PC-3 (cell line): ENCODE measurements at places on chromosomes 3 and 15.
A peak's percentile ranks its signal among the peaks of the same experiment; 100 is the strongest.

- no peak for DNase-seq
Measured at GRCh38 chr3:39805650-39806049, 3.8 kb upstream of the MYRIP start.

- DNase-seq, result no peak
Measured at GRCh38 chr15:23912191-23912590, 225.1 kb upstream of the NDN start.

GRCh38 chr15:39426552-39427532 lies 154.0 kb upstream of the THBS1 start:
- DNase-seq, result no peak

- peak; percentile 92 for DNase-seq
Measured at GRCh38 chr3:14452740-14453710, 50.6 kb downstream of the SLC6A6 start.

GRCh38 chr3:124442463-124442862 lies 287.8 kb upstream of the UMPS start:
- peak; percentile 21 for DNase-seq

- no peak for DNase-seq
Measured at GRCh38 chr15:48501208-48501607, 144.3 kb downstream of the FBN1 start.

DNA sequence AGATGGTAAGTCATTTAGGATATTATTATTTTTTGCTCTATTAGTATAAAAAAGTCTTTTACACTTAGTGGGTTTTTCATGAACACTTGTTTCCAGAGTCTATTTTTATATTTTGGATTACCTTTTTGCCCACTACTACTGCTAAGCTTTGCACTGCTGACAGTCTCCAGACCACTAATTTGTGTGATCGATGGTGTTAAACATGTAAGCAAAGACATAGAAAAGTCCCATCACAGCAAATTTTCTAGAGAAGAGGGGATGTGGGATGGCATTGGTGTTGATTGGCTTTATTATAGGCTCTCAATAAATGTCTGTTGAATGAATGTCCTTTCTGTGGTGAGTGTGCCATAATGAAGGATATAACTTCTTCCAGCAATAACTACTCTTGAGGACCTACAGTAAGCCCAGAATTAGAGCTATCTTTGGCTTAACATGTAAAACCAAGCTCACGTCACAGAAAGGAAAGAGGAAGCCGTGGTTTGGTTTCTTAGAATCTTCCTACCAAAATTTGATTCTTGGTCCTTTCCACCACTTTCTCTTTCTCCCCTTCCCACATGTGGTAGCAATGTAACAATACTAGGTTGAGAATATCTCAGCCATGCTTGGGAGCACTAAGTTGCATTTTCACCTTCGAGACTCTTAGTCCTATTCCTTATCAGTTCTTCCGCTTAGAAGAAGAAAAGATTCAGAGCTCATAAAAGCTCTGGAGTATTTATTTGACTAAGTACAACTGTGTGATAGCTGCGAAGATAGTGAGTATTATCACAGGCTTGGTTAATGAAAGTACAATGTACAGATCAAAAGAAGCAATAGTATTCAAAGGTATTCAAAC lies 90.6 kb upstream of the UMPS start:
- DNase-seq, result no peak

GRCh38 chr3:62131620-62132019 lies 241.7 kb downstream of the FEZF2 start:
- DNase-seq, result no peak

- no peak for DNase-seq
Measured at GRCh38 chr3:137471558-137472204, 292.4 kb upstream of the SOX14 start.

DNA sequence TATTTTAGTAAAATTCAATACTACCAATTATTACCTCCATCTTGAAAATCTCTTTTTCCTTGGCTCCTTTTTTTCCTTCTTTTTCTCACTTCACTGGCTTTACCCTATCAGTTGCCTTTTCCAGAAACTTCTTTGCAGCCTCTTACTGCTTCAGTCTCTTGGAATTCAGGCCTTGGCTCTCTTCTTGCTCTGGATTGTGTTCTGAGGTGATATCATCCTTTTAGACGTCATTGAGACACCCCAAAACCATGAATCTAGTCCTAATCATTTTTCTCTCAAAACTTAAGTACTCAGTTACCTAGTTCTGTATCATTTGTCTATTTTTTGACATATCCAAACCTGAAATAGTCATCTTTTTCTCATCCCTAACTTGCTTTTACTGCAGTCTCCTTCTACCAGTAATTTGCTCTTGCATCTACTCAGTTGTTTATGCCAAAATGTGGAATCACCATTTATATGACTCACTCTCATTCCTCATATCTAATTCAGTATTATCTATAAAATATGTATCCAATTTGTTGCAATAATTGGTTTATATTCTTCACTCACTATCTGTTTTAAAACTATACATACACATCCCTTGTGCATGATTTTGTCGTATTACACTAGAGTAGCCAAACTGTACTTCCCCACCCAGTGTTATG lies 703.2 kb upstream of the CCDC54 start:
- DNase-seq, result no peak

DNA sequence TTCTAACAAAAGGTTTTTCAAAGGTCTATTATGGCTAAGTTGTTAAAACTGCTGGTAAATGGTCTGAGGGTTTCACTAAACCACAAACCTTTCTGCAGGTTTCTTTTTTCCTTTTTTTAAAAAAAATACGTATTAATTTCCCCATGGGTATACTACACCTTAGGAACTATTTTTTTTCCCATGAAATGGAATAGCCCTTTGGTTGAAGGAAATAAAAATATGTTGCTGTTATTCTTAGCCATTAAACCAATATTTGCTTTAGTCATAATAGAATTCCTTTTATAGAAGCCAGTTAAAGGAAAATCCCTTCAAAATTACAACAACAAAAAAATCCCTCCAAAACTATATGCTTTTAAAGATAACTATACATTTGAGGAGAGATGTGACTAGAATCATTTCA lies 1303.3 kb downstream of the ROBO2 start:
- DNase-seq, result peak; percentile 42

DNA sequence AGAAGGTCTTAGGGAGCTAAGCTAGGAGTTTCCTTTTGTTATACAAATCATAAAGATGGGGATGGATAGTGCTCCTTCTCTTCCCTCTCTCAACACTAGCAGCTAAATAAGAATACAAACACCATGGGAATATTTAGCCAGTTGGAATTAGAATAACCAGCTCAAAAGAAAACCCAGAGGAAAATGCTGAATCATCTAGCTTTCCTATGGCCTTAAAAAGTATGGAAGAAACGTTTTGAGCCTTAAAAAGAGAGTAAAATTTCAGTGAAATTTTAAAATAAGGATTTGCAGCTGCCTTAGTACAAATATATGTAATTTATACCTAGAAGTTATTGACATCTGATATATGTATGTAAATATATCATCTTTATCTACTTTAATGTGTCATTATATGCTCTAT lies 245.8 kb downstream of the STXBP5L start:
- DNase-seq, result no peak

GRCh38 chr15:48059791-48060190 lies 61.0 kb upstream of the SLC24A5 start:
- DNase-seq, result no peak

DNA sequence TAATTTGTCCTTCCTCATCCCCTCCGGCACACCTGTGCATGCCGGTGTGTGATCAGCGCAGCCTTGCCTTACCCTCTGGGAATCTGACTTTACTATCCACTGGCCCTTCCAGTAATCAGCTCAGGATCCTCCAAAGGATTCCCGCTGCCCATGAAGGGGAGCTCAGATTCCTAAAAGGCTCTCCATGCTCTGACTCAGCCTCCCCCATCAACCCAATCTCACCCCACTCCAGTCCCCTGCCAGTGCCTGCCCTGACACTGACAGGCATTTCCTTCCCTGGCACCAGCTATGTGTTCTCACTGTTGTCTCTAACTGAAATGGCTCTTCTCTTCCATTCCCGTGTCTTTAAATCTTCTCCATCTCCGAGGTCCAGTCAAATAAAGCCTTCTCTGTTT lies 7.3 kb upstream of the BCL2A1 start:
- no peak for DNase-seq

DNA sequence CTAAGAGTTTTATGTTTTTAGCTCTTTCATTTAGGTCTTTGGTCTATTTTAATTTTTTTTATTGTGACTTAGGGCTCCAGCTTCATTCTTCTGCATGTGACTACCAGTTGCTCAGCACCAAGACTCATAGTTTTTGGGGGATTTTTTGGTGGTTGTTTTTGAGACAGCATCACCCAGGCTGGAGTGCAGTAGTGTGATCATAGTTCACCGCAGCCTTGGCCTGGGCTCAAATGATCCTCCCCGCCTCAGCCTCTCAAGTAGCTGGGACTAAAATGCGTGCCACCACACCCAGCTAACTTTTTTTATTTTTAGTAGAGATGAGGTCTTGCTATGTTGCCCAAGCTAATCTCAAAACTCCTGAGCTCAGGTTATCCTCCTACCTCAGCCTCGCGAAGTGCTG lies 19.4 kb downstream of the CDV3 start:
- DNase-seq, result no peak

DNA sequence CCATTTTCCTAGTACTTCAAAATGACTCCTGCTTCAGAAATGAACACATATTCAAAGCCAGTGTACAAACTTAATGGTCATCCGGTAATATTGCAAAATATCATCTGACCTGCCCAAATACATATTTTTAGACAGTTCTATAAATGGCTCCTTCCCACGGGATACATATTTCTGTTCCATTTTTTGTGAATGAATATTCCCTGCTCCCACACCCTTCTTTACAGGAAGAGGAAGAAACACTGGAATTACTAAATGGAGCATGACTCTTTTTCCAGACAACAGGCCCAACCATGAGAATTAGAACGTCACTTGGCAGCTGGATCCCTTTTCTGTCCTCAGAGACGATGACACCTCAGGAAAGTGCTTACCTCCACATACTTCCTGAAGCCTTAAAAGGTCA lies 38.0 kb upstream of the CBLB start:
- peak; percentile 61 for DNase-seq

DNA sequence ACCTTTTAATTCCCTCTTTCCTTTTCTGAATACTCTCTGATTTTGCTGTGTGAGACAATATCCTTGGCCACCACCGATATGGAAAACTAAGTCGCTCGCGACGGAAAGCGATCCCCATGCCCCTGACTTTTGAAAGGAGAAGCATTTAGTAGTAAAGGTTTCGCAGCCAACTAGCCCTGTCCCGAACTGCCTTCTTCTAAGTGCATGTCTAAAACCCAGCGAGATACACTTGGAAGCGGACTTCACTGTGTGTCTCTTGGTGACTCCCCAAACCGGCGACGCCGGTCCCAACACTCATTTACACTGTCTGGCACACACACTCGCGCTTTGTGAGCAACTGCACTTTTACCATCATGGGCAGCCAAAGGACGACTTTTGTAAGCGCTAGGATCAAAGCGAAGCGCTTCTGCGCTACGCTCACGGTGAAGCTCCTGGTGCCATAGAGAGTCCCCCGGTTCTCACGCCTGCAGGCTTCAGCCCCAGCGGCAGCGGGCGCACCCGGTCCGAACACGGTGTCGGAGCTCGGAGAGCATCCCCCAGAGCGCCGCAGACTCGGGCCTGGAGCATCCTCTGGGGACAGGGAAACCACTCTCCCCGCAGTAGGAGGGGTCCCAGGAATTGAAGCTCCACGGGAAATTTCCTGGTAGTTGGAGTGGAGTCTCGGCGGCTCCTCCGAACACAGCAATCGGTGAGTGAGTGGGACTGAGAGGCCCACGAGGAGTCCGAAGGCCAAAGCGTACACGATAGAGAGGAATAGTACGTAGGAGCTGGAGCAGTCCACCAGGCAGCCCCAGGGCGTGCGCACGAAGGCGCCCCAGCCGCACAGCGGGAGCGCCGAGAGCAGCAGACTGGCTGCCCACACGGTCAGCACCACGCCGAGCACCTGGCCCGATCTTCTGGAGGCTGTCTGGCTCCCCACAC lies 1.4 kb downstream of the GPR149 start:
- no peak for DNase-seq

GRCh38 chr3:9800529-9800928 lies 7.6 kb downstream of the ARPC4 start:
- peak; percentile 25 for DNase-seq

DNA sequence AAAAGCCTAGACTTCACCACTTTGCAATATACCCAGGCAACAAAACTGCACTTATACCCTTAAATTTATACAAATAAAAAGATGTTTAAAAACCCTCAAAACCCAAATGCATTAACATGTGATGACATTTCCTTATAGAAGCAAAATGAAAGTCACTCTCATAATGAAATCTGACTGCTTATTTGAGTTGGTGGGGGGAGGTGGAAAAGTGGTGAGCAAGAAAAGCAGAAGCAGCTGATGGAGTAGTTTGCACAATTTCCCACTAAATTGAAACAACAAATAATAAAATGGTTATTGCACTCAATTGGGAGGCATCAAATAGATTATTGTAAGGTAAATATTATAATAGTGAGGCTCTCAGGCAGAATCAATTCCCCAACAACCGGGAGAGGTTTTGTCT lies 54.0 kb upstream of the GADL1 start:
- DNase-seq, result no peak

DNA sequence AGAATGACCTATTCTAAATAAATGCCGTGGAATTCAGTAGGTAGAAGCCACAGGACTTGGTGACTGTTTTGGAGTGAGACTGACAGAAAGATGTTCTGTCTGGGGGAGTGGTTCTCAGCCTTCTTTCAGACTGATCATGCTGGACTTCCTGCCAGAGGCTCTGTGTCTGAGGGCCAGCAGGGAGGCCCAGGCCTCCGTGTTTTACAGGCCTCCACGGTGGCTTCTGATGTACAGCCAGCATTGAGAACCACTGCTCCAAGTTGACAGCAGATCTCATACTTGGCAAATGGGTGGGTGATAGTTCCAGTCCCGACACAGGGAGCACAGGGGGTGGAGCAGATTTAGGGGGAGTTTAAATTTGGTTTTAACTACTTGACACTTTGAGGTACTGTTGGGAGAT lies 6.7 kb upstream of the PIGZ start:
- DNase-seq, result no peak

GRCh38 chr3:108590460-108590859 lies 938 bp downstream of the DZIP3 start:
- no peak for DNase-seq

GRCh38 chr3:155853214-155854140 lies 750 bp downstream of the SLC33A1 start:
- peak; percentile 19 for DNase-seq

DNA sequence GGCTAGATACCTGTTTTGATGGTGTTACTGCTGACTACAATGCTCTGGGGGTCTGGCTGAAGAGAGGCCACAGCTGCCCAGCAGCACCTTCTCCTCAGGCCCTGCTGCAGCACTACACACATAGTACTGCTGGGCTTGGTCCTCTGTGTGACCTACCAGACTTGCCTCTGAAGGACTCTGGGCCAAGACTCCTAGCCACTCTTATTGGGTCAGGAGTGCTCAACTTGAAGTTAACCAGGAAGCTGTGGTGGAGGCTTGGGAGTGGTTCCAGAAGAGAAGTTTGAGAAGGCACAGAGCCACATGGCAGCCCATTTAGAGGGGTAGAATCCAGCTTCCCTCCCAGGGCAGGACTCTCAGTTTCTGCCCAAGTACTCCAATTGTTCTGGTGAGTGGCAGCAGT lies 16.6 kb downstream of the ELP6 start:
- DNase-seq, result no peak

DNA sequence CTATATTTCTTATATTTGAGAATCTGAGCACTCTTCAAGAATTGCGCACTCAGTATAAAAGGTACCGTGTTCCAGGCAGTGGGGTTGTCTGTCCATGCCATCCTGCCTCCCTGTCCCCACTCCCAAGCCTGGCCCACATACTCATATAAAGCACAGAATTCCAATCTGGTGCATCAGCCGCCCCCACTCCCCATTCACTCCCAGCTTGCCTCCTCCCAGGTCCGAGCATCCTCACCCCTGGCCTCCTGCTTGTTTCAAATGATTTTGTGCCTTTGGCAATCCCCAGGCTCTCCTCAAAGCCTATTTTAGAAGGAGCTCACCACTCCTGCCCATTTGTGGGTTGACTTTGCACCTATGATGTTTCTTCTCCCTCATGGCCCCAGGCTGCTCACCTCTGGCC lies 22.2 kb upstream of the IGF1R start:
- DNase-seq, result no peak
